ENCODE measurements at places on chromosomes 1 and 21.

DNA sequence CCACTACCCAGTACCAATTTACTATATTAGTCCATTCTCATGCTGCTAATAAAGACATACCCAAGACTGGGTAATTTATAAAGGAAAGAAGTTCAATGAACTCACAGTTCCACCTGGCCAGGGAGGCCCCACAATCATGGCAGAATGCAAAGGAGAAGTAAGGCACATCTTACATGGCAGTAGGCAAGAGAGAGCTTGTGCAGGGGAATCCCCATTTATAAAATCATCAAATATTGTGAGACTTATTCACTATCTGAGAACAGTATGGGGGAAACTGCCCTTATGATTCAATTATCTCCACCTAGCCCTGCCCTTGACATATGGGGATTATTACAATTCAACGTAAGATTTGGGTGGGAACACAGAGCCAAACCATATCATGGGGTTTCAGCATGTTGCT lies 6.4 kb downstream of the CD58 start:
- DNase-seq: no peak

DNA sequence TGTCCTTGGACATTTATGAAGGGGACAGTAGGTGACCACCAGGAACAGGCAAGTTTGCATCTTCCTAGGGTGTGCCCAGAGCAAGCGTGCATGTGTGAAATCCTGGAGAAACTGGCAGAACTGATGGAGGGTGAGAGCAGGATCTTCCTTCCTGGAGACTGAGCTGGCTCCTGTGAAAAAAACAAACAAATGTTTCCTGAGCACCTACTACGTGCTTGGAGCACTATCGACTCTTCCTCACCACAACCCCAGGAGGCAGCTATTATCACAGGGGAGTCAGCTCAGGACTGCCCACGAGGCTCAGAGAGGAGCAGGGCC lies 1.5 kb upstream of the EDN2 start:
- DNase-seq: no peak

DNA sequence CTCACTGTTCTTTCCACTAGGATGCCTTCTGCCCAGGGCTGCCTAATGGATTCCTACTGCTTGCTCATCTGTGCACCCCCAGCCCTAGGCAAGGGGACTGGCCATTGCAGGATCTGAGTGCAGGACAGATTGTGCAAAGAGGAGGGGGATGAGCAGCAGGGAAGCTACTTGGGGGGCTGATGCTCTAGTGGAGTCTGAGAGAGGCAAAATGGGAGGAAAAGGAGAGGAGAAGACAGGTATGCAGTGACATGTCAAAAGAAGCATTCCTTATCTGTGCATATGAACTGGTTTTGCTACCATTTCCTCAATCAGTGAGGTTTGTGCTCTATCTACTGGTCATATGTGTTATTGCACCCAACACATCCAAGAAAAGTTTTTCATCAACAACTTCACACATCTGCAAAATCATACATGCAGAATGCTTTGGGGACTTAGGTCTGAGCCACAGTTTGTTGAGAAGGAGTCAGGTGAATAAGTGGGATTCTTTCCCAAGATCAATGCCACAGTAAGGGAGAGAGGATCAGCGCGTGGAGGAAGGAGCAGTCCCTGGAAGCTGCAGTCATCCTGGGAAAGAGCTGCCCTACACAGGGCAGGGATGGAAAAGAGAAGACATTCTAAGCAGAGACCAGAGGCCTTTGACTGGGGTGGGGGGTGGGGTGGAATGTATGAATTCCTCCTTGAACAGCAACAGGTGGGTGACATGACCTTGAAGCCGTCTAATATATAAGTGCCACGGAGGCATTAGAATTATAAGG lies 14.4 kb downstream of the SLC5A9 start:
- peak; percentile 28 for DNase-seq

- no peak for DNase-seq
These were observed 58.0 kb downstream of the MEGF6 start for GRCh38 chr1:3553166-3553939.

- peak; percentile 21 for DNase-seq
These were observed 180.7 kb downstream of the KAZN start for GRCh38 chr1:14778898-14779865.

GRCh38 chr1:49424782-49425181 lies 599.0 kb downstream of the AGBL4 start:
- DNase-seq: no peak

DNA sequence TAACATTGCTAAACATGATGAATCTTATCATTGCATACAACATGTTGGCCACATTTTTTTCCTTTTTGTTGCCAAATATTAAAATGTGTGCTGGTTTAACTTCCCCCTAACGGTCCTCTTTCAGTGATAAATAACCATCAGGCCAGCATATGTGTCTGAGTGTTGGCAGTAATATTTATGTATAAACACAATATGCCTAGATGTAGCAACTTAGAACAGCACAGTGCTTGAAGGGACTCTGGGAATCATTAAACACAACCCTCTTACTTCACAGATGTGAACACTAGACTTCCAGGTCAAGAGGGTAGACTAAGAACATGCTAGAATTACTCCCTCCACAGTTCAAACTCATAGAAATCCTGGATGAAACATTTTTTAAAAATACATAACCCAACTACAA lies 581.8 kb downstream of the PLPP3 start:
- DNase-seq: no peak

DNA sequence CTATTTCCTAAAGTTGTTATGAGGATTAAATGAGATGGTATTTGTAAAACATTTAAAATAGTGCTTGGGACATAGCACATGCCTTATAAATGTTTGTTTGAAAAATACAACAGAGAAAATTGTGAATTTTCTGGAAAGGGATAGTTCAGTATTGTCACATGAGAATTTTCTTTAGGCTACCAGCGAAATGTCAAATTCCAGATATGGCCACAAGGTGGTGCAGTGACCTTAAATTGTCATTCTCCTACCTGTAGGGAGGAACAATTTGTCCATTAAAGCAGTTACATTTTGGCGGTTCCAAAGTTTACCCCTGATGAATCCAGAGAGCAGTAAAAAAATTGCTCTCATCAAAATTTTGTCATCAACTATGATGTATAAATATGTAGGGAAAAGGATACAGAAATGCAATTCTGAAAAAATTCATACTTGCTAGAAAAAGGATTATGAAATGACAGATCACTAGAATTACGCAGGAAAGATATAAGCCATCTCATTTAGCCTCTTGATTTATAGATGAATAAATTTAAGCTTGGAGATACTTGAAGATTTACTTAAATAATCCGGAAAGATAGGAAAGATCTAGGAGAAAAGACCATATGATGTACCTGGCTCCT lies 50.2 kb upstream of the TSHB start:
- DNase-seq: peak; percentile 46

DNA sequence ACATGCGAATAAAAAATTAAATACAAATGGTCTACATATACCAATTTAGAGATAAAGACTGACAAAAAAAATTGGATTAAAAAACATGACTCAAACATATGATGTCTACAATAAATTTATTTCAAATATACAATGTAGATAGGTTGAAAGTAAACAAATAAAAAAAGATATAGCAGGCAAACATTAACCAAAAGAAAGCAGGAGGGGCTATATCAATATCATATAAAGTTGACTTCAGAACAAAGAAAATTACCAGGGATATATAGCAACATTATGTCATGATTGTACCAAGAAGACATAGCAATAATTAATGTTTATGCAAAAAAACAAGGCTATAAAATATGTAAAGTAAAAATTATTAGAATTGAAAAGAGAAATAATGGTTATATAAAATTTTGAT lies 49.9 kb upstream of the INSL5 start:
- DNase-seq: no peak

DNA sequence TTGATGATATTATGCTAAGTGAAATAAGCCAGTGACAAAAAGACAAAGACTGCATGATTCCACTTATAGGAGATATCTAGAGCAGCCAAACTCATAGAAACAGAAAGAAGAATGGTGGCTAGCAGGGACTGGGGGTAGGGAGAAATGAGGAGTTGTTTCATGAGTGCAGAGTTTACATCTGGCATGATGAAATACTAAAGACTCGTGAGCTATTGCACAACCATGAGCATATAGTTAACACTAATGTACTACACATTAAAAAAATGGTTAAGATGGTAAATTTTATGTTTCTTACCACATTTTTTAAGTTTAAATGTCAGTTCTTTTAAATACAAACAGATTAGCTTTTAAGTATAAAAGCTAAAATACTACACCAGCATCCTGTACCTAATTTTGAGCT lies 57.8 kb downstream of the ESRRG start:
- DNase-seq: no peak

DNA sequence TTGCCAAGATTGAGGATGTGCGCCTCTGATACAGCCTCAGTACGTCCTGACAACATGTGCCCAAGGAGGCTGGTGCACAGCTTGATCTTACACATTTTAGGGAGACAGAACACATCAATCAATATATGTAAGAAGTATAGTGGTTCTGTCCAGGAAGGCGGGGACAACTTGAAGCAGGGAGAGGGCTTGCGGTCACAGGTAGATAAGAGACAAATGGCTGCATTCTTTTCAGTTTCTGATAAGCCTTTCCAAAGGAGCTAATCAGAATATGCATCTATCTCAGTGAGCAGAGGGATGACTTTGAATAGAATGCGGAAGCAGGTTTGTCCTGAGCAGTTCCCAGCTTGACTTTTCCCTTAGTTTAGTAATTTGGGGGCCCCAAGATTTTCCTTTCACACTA lies 10.2 kb downstream of the DHCR24 start:
- DNase-seq: no peak

DNA sequence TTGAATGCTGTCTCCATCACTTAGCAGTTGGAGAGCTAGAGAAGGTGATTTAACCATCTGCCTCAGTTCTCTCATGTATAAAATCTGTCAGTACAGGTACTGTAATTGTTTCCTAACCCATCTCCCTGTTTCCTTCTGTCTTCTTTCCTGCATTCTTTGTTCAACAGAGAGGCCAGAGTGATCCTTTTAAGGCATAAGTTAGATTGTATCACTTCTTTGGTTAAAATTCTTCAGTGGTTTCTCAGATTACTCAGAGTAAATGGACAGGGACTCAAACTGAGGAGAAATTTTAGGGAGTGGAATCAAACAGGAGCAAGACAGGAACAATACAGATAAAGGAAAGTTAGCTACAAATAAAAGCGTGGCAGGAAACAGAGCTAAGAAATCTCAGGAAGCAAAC lies 45.2 kb upstream of the SSX2IP start:
- DNase-seq: no peak

- DNase-seq: no peak
These were observed 20.5 kb downstream of the SLC19A2 start for GRCh38 chr1:169465281-169465680.

- DNase-seq: no peak
These were observed 90.9 kb upstream of the PGD start for GRCh38 chr1:10308001-10308400.

- DNase-seq: no peak
These were observed 12.8 kb downstream of the SH2D1B start for GRCh38 chr1:162398999-162399580.

- no peak for DNase-seq
These were observed 569 bp upstream of the DAB1 start for GRCh38 chr1:57424231-57425027.

- no peak for DNase-seq
These were observed 230.1 kb downstream of the TOMM20 start for GRCh38 chr1:234898455-234899033.

DNA sequence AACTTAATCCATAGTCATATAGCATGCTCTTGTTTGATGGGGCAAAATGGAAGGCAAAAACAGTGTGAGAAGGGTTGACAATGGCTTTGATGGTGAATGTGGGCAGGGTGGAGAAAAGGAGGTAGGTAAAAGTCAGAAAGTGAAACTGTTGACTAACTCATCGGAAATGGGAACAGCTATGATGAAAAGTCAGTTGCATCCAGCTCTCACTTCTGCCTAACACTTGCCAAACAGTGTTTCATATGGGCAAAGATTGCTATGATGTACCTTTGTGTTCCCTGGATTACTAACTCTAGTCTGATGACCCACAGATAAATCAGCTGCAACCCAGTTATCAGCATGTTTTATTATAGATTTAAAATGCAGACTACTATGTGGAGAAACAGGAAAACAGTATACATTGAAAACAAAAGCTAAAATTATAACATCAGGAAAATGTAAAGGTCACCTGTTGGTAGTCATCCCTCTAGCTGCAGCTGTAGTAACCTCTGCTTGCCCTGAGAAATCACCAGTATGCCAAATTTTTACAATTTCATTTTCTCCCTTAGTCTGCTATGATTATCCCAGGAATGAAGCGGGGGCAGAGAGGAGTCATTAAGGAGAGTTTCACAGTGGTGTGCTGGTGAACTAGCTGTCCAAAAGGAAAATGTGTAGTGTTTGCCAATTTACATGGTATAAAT lies 11.7 kb downstream of the TNFSF18 start:
- no peak for DNase-seq

DNA sequence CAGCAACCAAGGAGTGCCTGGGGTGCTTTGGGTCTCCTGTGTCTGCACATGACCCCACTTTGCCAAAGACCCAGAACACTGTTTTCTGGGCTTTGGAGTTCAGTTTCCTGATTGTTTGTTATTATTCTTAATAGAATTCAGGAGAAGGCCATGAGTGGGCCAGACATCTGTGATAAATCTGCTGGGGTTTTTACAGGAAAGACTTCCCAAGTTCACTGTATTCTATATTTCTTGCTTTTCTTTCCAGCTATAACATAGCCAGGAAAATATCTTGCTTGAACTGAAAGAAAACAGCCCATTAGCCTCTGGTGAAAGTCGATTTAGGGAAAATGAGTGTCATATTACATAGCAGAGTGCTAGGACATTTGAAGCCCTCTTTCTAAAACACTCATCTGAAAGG lies 345.1 kb upstream of the USP24 start:
- no peak for DNase-seq

Data from HCT116 (cell line).